ENCODE measurements at places on chromosomes 7 and 10. TPM values are rescaled to one million over a fixed set of nuclear protein-coding genes. Genes with fewer than 3 reads are reported as not detected.

GRCh38 chr7:2014391-2015241, 218.1 kb downstream of the MAD1L1 start:
- no peak for DNase-seq

OR2A5 gene
- not detected for total RNA-seq

PRLHR gene
- total RNA-seq, result not detected

GRCh38 chr7:73894733-73895551, 34.0 kb downstream of the TMEM270 start:
- no peak for DNase-seq

EIF4H gene
- total RNA-seq, result 452 TPM

- no peak for DNase-seq
Observed at GRCh38 chr10:48494611-48495010, 110.3 kb downstream of the ARHGAP22 start.

All from activated T-cell treated with anti-CD3 and anti-CD28 coated beads, Interleukin-2, amount 50 U/mL, for 72 hours (primary cell).